ENCODE measurements at places on chromosomes 5 and 9.

DNA sequence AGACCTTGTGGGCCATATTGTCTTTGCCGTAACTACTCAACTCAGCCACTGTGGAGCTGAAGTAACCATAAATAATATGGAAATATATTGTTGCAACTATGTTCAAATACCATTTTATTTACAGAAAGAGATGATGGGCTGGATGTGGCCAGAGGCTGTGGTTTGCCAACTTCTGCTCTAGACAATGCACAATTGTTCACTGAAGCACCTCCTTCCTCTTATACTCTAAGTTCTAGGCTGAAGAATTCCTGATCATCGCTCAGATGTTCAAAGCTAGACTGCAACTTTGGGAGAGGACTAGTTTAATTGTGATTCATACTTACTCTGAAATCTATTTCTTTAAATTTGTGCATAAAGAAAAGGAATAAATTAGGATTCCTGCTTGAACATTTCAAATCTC lies 245.0 kb downstream of the TAF11L14 start:
- DNase-seq = no peak

DNA sequence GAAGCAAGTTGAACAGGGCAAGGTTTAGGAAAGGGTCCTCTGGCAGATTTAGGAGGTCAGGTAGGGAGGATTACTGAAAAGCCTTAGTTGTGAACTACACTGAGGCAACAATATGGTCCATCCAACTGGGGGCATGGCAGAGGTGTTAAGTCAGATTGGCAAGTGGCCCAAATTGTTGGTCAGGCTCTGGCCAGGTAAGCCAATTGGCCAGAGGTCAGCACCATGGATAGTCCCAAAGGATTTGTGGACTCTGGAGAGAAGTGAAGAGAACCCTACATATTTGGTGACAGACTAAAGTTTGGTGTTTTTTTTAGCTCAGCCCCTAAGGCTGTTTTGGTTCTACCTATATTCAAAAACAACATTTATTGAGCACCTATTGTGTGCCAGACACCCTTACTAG lies 39.1 kb upstream of the RASGRF2 start:
- no peak for DNase-seq

DNA sequence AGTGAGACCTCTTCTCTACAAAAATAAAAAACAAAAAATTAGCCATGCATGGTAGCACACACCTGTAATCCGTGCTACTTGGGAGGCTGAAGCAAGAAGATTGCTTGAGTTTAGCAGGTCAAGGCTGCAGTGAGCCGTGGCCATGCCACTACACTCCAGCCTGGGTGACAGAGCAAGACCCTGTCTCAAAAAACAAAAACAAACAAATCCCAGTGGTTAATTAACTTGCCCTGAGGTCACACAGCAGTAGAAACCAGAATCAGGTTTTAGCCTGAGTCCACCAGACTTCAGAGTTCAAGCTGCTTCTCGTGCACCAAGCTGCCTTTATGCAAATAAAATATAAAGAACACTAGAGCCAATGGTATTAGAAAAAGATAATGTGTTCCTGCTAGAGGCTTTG lies 169.7 kb downstream of the GOLPH3 start:
- no peak for DNase-seq

DNA sequence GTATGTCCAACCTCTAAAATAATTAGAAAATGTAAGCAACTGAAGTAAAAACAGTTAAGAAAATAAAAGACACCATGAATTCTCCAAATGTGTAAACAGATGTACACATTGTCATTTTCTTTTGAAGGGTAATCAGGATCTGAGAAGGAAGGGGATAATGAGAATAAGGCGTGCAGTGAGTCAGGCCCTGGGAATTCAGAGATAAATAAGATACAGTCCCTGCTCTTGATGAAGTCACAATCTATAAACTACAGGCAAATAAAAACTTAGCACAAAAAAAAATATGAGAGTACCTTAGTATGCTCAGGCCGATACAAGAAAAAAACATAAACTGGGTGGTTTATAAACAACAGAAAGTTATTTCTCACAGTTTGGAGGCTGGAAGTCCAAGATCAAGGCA lies 315.3 kb downstream of the DNAH5 start:
- no peak for DNase-seq

GRCh38 chr5:21701317-21701716 lies 1151.8 kb downstream of the CDH12 start:
- no peak for DNase-seq

- DNase-seq = peak; percentile 50
Observed at GRCh38 chr9:93096131-93096802, at the start of gene CARD19. Gene CARD19 (plus strand): TSS chr9:93096217. CDS start chr9:93096346, 129 bp downstream.

GRCh38 chr5:141681695-141682641 lies at the start of gene ARAP3:
Gene ARAP3 (minus strand): TSS chr5:141682230. CDS start chr5:141680486, 1,744 bp downstream.
- DNase-seq = no peak
